ENCODE measurements at places on chromosomes 12 and 14. TPM values are rescaled to one million over a fixed set of nuclear protein-coding genes. Genes with fewer than 3 reads are reported as not detected.

The FIGNL2 gene
- total RNA-seq: 1.9 TPM

The SAMD15 gene
- total RNA-seq: 12.5 TPM

The WSCD2 gene
- total RNA-seq: 1.8 TPM

The TESPA1 gene
- total RNA-seq: 1.3 TPM

Data from lung (tissue), 17 donors.